ENCODE measurements at places on chromosomes 2 and 18.
A peak's percentile ranks its signal among the peaks of the same experiment; 100 is the strongest.

DNA sequence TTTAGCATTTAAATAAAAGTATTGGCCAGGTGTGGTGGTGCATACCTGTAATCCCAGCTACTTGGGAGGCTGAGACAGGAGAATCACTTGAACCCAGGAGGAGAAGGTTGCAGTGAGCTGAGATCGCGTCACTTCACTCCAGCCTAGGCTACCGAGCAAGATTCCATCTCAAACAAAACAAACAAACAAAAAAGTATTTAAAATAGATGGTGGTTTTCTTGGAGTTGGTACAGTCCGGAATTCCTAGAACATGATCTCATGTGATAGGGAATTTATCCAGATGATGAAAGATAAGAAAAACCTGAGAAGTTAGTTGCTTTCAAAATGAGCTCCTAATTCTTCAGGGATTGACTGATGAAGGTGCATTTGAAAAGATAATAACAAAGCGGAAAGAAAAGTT lies 62.0 kb downstream of the BIRC6 start:
- DNase-seq: no peak

- DNase-seq: peak; percentile 54
Measured at GRCh38 chr2:227817850-227818674, 4.4 kb downstream of the CCL20 start.

- DNase-seq: peak; percentile 36
Measured at GRCh38 chr18:59911600-59911999, 11.8 kb downstream of the PMAIP1 start.

- DNase-seq: no peak
Measured at GRCh38 chr2:128415779-128416061, 97.1 kb upstream of the HS6ST1 start.

GRCh38 chr2:235495373-235496238 lies 1.8 kb downstream of the AGAP1 start:
- no peak for DNase-seq

DNA sequence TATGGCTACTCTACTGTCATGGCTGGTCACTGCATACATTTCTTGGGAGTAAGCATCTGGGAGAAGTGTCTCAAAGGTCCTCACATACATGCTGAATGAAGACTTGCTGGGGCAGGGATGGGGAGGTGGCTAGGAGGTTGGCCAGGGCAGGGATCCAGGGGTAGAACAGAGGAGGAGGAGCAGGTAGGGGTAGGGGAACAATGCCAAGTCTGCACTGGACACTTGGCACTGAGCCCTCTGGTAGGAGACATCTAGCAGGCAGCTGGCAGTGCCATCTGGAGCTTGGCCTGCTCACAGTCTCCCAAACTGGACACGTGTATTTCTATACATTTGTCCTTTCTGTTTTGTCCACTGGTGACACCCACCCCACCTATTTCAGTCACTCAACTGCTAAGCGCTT lies 62.7 kb upstream of the REV1 start:
- DNase-seq: no peak

DNA sequence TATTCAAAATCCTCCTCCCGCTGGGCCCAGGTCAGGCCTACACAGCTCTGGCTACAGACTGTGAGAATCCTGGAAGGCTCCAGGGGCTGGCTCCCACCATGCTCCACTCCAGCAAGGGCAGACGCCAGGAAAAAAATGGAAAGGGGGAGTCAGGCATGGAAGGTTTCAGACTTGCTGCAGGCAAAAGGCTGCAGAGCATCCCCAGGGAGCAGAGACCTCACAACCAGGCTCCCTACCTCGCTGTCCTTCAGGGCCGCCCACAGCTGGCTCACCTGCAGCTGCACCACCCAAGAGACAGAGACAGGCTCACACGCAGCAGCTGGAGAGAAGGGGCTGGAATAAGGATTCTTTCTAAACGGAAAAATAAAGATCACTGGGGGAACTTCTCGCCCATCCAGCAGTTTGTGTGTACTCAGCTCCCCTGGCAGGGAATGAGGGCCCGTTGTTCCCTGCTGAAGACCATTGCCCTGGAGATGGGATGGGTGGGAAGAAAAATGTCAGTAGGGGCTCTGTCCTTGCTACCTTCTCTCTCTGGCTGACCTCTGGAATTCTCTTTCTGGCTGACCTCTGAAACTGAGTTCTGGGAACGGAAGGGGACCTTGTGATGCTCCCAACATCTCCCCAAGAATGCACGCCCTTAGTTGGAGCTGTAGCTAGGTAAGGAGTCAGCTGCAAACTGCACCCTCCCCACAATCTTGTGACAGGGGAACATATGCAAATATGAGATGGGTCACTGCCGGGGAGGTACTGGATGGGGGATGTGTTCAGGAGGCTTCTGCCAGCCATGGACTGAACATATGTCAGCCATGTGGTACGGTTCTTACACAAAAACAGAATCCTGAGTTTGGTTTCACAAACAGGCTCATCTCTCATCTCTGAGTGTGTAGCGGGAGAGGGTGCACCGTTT lies 34.5 kb downstream of the BCL2 start:
- no peak for DNase-seq

DNA sequence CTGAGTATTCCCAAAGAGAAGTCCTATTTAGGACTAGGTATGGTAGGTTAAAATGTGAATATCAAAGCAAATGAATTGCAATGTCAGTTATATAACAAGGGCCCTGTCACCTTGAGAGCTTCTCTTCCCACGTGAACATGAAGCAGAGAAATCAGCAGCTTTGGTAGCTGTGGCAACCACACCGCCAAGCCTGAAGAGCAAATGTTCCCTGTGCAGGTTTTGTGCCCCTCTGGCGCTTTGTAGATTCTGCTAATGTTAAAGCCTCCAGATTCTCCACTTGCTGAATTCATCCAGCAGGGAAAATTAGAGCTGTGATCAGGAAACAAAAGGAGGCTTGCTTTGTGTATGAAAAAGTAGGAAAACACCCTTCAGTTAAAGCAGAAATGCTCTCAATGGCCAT lies 322.6 kb downstream of the RBM43 start:
- DNase-seq: no peak

DNA sequence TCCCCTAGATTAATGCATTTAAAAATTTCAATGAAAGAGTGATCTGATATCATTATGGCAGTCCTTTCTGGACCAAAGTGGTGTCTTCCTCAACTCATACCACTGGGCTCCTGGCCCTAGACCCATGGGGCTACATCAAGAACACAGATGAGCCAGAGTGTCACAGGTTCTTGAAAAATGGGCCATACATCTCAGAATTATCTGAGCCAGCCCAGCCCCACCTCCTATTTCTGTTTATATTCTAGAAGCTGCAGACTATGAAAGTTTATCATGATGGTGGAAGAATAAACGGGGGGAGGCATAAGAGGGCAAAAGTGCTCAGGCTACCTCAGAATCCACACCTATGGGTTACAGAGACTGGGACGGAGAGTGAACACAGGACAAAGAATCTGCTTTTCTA lies 120.6 kb upstream of the TACR1 start:
- DNase-seq: no peak

GRCh38 chr2:60775048-60775639 lies 19.1 kb downstream of the PAPOLG start:
- no peak for DNase-seq

- no peak for DNase-seq
Measured at GRCh38 chr2:119059287-119059686, 99.3 kb downstream of the C1QL2 start.

- no peak for DNase-seq
Measured at GRCh38 chr2:235432741-235433520, 60.9 kb upstream of the AGAP1 start.

DNA sequence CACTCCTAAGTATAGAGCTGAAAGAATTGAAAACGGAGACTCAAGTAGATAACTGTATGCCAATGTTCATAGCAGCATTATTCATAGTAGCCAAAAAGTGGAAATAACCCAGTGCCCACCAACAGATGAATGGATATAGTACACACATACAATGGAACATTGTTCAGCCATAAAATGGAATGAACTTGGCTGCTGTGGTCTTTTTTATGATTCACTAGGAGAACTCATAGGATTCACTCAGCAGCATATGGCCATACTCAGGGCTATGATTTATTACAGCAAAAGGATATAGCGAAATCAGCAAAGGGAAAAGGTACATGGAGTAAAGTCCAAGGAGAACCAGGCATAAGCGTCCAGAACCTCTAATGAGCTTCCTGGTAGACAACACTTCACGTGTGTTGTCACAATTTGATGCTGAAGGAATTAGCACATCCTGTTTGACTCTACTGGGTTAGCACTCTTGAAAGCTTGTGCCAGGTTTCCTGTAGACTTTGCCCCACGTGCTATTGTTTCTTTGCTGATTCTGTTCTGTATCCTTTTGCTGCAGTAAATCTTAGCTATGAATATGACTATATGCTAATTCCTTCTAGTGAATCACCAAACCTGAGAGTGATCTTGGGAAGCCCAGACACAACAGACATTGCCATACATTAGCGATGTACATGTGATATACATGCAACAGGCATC lies 15.7 kb downstream of the SPC25 start:
- DNase-seq: no peak

- peak; percentile 92 for DNase-seq
Measured at GRCh38 chr2:196170213-196170605, 1.2 kb downstream of the STK17B start.

DNA sequence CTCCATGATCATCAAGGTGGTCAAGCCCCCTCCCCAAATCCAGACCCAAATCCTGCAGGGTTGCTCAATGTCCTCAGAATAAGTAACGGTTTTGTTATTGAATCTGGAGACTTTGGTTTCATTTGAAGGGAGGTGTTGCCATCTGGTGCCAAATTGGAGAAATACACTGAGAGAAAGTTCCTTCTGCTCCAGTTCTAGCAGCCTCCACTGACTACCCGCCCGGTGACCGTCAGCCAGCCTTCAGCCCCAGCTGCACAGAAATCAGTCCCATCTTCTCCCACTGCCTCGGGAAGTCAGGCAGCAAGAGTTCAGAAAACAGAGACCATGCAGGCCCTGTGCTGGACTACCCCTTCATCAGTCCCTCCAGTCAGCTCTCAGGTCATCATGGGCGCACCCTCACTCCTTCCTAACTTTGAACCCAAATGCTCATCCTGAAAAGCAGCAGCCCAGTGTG lies 38.7 kb downstream of the PKDCC start:
- DNase-seq: peak; percentile 72

- DNase-seq: peak; percentile 61
Measured at GRCh38 chr2:33448220-33448899, 28.1 kb upstream of the RASGRP3 start.

DNA sequence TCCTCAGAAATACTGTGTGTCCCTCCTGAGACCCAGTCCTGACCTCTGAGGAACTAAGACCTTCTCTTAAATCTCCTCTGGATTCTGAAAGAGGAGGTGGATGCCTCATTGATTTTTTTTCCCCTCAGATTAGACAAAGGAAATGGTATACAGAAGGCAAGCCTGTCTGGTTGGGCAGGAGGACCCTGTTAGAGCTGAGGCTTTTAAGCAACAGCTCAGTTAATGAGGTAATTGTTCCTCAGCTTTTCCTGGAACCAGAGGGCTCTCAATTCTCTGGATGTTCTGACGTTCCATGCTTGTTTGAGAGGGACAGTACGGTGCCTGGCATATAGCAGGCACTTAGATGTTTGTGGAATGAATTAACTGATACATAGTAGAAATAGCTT lies 61.7 kb upstream of the MCFD2 start:
- DNase-seq: no peak

Measured in hematopoietic multipotent progenitor cell treated with erythropoietin and hydrocortisone succinate and interleukin-3 and kit ligand, for 6 days (in vitro differentiated cells).